ENCODE measurements at places on chromosomes 7 and 10.

DNA sequence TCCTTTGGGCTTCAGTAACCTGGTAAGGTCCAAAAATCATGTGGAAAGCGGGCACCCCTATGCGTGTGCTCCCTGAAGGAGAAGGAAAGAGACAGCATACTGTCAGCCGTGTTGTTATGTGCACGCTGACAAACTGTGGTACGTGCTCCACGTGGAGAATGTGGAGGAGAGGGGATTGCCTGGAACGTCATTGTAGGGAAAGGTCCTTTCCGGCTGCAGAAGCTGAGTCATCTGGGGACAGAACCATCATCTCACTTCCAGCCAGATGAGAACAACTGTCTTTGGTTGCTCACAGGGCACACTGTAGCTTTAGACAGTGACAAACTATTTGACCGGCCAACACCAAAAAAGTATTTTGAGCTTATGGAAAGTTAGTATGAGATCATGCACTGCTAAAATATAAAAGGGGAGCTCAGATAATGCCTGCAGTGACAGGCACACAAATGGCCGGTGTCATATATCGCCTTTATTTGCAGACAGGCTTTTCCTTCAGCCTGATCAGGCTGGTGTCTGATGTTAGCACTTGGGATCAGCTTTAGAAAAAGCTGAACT, 38.8 kb upstream of the GRB10 start:
- no peak for DNase-seq

GRCh38 chr10:15043674-15044073, at the start of gene OLAH:
Gene OLAH (plus strand): TSS chr10:15043943. CDS start chr10:15047289, 3,346 bp downstream.
- no peak for DNase-seq

- no peak for DNase-seq
Measured at GRCh38 chr10:35781643-35782035, 139.5 kb upstream of the FZD8 start.

- DNase-seq, result no peak
Measured at GRCh38 chr7:1298931-1299885, 66.5 kb downstream of the UNCX start.

GRCh38 chr7:118061386-118061785, 122.6 kb upstream of the LSM8 start:
- no peak for DNase-seq

- no peak for DNase-seq
Measured at GRCh38 chr10:100124097-100124496, 42.4 kb upstream of the CPN1 start.

GRCh38 chr7:106692450-106693051, 31.6 kb upstream of the CCDC71L start:
- DNase-seq, result no peak

DNA sequence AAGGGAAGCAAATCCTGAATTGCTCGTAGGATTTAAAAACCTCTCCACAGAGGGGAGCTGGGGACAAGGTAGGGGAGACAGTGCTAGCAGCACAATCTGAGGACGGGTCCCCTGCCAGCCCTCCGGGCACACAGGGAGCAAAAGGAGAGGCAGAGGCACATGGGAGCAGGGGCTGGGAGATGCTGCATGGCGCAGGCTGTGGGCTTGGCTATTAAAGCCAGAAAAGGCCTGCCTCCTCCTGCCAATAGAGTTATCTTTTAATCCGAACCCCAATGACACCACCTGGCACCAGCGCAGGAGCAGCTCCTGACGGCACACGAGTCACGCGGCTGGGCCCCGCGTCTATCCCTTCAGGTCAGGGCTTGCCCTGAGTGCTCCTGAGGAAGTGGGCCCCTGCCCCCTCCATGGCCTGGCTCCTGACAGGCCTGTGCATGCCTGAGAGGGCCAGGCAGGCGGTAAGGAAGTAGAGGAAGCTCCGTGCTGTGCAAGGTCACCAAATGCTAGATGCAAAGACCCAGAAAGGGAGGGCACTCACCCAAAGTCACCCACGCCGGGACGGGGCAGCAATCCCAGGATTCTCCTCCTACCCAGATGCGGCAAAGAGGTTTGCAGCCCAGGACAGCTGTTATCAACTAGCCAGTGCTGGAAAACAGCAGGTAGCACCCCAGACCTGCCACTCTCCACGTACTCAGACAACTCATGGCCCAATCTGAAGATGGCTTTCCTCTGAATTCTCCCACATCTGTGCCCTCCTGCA, 28.1 kb downstream of the DLG5 start:
- DNase-seq, result no peak

DNA sequence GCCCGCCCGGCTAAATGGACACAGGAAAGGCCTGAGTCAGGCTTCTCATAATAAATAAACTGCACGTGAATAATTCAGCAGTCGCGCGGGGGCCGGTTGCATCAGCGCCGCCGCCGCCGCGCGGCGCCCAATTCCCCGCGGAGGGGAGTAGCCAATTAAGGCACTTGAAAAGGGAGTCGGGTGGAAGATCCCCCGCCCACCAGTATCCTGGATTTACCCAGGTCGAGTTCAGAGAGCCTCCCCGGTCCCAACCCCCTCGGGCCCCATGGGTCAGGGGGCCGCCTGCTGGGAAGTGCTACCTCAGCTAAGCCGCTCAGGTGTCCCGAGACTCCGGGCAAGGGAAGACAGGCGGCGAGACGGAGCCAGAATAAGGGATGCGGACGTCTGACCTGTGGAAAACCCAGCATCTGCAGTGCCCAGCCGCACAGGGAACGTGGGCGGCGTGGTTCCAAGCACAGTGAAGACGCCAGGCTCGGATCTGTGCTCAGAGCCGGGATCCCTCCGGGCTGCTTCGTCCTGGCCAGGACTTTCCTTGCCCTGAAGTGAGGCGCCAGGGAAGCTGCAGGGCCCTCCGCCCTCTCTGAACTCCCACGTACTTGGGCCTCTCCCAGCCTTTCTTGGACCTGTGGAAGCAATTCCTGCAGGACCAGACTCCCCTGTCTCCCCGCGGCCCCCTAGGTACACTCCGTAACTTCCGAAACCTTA, 7.3 kb upstream of the LBX1 start:
- no peak for DNase-seq

DNA sequence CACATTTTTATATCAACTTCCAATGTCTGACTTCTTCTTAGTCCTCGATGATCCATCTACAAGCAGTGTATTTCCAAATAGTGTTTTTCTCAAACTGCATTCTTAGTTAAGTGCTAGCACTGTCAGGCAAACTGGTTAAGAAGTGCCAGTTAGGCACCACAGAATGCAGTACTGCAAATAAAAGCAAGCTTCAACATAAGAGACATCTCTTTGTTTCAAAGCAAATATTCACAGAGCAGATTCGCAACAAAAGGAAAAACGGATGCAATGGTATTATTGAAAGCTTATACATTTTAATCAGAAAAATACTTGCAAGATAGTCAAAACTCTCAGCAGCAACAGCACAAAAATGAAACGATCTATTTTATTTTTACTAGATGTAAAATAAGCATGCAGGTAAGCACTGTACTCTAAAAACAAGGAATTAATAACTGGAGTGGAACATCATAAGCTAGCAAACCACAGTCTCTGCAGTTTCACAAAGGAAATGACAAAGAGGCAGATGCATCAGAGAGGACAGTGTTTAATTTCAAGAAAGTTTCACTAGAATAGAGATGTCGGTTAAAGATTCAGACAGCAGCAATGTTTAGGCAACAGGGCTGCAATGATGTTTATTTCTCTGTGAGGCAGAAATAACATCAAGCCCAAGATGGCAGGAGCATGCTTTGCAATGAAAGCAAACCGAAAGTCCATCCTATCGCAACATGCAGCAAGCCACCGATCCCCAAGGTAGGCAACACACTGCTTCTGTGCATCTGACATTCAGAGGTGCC, 82.0 kb downstream of the FGFR2 start:
- DNase-seq, result no peak

- DNase-seq, result no peak
Measured at GRCh38 chr10:29317423-29318021, 28.7 kb downstream of the LYZL1 start.

GRCh38 chr10:17779784-17780183, 27.8 kb downstream of the TMEM236 start:
- DNase-seq, result no peak

- no peak for DNase-seq
Measured at GRCh38 chr10:69358148-69358795, 58.4 kb downstream of the TACR2 start.

All from stimulated activated CD4-positive, alpha-beta T cell treated with anti-CD3 and anti-CD28 coated beads, Interleukin-1b, Interleukin-23, amount 100 ng/mL, for 1 hour (primary cell).